ENCODE measurements at places on chromosomes 6 and 20.

DNA sequence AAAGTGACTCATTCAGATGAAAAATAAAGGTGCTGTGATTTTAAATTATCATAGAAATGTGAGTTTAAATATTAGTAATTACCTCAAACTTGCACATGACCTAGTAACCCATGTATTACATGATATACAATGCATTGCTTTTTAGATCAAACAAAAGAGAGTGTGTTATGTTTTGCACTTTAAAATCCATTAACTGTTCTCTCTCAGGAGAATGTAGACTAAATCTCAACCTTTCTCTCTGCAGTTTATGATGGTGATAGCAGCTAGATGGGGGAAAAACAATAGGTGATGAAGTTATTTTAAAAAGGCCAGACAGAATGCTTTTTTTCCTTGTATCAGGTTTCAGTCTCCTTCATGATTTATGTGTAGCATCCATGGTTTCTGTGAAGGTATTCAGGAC lies 404.4 kb upstream of the RNF217 start:
- DNase-seq = no peak

DNA sequence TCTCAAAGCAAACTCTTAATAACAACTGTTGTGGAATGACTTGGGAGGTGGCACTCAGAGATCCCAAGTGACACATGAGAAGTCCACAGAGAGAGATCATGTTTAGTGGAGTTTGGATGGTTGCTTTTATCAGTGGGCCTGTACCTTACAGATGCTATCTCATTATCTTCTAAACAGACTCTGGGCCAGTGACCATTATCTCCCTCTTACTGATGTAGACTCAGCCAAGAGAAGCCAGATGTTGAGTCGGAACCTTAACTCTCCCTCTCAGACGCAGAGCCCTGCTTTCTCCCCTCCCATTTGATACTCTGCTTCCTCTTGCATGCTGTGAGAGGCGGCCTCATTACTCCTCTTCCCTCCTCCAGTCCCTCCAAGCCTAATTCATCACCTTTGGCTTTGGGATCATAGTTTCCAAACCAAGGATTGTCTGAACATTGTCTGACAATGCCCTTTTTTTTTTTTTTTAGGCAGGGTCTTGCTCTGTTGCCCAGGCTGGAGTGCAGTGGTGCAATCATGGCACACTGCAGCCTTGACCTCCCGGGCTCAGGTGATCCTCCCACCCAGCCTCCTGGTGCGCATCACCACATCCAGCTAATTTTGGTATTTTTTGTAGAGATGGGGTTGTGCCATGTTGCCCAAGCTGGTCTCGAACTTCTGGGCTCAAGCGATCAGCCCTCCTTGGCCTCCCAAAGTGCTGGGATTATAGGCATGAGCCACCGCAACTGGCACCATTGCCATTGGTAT lies 4.5 kb upstream of the DDR1 start:
- no peak for DNase-seq

- DNase-seq = no peak
Observed at GRCh38 chr6:170122651-170123050, 168.2 kb downstream of the DLL1 start.

DNA sequence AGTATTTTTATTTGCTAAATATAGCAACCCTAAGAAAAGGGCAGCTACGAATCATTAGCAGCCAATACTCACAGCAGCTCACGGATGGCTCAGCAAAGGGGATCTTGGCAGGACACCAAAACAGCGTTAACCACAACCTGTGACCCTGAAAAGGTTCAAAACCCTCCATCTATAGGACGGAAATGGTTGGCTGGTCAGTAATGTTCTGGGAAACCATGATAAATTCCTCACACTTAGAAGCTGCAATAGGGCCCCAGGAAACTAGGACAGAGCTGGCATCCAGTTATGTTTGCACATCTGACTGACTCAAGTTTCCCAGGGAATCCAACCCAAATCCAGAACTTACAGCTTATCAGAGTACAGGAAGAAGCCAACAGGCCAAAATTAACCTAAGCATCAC lies 30.9 kb upstream of the PTPRT start:
- DNase-seq = no peak

DNA sequence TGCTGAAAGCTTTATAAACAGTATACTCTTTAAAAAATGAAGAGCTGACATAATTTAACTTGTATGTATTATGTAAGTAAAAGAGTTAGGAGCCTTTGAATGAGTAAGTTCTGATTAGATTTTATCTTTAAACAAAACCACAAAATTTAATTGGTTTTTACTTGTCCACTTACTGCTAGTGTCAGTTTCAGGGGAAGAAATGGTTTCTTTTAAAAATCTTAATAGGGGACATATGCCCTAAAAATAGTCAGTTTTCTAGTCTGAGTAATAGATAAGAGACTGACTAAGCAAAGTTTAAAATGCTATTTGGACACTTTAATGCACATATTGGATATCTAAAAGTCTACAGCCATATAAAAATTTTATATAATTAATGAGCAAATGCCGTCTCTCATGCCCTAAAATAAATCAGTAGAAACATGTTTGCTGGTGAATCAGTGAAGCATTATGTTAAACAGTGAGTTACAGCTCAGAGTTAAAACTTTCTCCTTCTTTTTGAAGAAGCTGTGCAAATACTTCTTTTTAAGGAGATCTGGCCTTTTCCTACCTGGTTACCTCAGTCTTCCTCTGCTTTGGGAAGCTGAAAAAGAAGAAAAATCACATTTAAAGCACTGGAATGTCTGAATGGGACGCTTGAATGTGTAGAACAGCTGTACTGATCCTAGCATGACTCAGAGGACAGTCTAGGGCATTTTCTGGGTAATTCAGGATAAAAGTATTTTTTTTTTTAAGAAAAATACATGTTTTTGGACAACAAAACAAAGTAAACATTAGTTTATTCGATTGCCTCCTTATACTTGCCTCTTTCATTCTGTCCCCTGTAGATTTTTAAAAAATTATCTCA lies 55.3 kb downstream of the CDH26 start:
- no peak for DNase-seq

GRCh38 chr6:106510090-106510970 lies 119.0 kb downstream of the RTN4IP1 start:
- DNase-seq = peak; percentile 56

DNA sequence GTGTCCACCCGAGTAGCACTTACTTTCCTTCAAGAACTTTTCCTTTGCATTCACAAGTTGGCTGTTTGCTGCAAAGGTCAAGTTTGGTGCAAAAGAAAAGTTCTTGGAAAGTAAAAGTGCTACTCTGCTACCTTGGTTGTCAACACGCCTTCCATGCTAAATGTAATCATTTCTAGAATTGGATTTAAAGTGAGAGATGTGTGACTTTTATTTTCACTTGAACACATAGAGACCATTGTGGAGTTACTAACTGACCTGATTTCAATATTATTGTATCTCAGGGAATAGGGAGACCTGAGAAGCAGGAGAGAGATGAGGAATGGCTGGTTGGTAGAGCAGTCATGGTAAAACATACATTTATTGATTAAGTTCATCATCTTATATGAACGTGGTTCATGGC lies 49.7 kb upstream of the IFNGR1 start:
- no peak for DNase-seq

GRCh38 chr6:45896783-45897441 lies 118.7 kb downstream of the CLIC5 start:
- no peak for DNase-seq

GRCh38 chr6:13813621-13814175 lies 659 bp downstream of the MCUR1 start:
- no peak for DNase-seq

- no peak for DNase-seq
Observed at GRCh38 chr6:131736811-131737210, 26.0 kb upstream of the CTAGE9 start.

DNA sequence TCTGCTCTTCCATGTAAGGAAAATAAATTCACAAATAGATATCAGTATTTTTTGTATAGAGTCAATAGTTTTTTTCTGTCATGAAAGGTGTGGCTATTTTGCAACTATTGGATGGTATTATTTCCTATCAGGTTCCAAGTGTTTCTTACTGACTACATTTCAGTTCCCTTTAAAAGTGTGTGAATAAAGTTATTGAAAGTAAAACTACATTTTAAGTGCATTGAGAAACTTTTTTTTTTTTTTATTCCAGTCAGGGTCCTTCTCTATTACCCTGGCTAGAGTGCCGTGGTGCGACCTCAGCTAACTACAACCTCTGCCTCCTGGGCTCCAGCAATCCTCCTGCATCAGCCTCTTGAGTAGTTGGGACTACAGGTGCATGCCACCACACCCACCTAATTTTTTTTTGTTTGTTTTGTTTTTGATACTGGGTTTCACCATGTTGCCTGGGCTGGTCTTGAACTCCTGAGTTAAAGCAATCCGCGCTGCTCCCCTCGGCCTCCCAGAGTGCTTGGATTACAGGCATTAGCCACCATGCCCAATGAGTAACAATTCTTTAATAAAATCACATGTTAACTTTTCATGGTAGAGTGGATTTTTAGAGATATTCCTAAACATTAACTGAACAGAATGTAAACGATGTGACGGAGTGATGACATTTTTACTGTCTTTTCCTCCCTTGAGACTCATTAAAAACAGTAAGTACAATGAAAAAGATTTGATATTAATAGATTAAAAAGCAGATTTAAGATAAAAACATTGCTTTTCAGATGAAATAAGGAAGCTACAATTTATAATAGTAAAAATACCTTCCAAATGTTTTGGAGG lies 69.7 kb upstream of the ADGRF4 start:
- DNase-seq = no peak

DNA sequence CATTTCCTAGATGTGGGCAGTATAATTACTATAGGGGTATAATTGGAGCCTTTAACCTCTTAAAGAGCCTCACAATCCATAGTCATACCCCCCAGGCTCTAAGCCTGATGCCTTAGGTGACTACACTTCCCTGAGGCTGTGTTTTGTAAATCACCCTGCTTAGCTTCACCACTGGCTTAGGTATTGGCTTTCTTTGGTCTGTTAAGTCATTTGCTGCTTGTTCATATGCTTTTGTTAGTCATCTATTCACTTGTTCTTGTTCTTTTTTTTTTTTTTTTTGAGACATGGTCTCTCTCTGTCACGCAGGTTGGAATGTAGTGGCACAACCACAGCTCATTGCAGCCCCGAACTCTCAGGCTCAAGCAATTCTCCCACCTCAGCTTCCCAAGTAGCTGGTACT lies 26.7 kb downstream of the KAT14 start:
- DNase-seq = no peak

DNA sequence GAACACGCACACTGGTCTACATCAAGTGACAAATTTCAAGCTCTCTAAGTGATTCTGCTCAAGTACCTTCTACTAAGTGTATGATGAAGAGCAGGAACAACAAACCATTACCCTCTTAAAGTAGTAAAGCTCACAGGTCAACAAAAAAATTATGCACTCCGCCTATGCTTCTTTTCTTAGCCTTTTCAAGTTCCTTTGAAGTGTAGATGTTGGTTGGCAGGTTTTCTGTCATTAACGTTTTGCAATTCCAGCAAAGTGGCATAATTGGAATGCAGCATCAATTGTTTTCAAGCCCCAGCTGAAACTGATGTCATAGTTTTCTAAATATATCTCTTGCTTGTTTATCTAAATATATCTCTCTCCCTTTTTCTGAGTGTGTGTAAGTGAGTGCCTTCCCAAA lies 396.9 kb upstream of the EYS start:
- no peak for DNase-seq

DNA sequence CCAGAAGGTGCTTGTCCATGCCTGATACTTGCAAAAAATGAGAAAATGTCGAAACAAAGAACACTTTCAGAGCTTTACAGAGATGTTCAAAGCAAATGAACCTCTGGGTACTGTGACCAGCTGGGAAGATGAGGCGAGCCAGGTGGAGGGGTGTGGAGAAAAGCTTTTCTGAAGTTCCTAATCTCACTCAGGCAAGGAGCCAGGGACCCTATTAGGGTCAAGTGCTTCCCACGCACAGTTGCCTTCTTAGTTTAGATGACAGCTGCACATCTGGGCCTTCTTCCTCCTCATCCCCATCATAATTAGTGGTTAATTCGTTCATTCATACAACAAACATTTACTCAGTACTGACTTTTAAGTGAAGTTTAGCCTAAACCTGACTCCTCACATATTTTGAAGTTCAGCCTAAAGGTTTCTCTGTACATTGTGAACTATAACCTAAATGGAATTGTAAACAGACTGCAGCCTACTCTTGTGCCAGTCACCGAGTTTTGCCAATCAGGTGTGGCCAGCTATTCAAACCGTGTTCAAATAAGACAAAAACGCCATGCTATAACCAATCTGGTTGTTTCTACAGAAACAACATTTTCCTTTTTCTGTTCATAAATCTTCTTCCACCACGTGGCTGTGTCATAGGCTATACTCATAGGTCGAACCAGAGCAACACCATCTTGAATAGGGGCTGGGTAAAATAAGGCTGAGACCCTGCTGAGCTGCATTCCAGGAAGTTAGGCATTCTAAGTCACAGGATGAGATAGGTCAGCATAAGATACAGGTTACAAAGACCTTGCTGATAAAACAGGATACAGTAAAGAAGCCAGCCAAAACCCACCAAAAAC lies 19.3 kb upstream of the AHCY start:
- DNase-seq = no peak

GRCh38 chr6:15160812-15161211 lies 85.1 kb upstream of the JARID2 start:
- no peak for DNase-seq

DNA sequence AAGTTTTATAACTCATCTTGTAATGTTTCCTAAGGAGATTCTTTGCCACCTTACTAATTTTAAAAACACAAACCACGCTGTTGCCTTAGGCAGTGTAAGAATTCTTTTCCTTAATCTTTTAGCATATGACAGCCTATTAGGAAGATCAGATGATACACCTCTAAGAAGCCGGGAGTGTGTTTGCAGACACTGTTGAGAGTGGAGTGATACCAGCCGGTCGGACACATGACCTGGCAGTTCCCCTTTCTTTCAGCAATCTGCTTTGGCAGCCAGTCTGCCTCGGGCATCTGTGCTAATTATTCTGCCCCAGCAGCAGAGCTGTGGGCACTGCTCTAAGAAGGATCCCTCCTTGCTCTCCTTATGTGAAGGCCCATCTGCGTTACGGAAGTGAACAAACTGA lies 50.9 kb downstream of the PLCB4 start:
- DNase-seq = no peak

DNA sequence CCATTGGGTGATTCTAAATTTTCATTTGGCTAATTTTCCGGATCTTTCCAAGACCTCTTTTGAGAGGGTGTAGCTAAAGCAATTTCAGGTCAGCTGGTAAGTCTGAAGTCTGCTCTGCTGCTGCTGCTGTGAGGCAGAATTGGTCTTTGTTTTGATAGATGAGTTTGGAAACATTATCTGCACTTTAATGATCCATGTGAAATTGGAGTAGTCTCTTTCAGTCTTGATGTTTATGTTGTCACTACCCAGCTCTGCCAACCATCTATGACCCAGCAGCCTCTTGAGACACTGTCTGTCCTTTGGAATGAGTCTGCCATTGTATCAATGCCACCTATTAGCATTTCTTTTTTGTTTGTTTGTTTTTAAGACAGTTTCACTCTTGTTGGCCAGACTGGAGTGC lies 44.1 kb downstream of the TXNDC5 start:
- no peak for DNase-seq

DNA sequence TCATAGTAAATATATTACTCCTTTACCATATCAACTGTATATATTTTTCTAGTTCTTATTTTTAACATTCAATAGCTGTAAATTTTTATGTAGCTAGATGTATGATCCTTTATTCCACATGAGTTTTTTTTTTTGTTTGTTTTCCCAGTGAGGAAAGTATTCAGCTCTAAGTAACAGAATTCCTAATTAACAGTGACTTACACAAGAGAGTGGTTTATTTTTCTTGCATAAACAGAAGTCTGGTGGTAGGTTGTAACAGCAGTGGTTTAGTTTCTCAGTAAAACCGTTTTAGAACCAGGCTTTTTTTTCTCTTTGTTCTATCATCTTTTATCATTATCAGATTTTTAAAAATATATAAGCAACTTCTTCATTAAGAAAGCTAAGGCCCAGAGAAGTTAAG lies 116.9 kb upstream of the FLRT3 start:
- no peak for DNase-seq

GRCh38 chr20:53517146-53517545 lies 76.5 kb downstream of the ZNF217 start:
- DNase-seq = no peak
